ENCODE measurements at places on chromosomes 6 and 20.

GRCh38 chr6:85911067-85911466 lies 268.4 kb upstream of the SYNCRIP start:
- no peak for DNase-seq

GRCh38 chr20:21052241-21052640 lies 53.9 kb downstream of the LINC00237 start:
- DNase-seq, result no peak

- no peak for DNase-seq
Observed at GRCh38 chr6:147741389-147741788, 232.9 kb downstream of the SAMD5 start.

DNA sequence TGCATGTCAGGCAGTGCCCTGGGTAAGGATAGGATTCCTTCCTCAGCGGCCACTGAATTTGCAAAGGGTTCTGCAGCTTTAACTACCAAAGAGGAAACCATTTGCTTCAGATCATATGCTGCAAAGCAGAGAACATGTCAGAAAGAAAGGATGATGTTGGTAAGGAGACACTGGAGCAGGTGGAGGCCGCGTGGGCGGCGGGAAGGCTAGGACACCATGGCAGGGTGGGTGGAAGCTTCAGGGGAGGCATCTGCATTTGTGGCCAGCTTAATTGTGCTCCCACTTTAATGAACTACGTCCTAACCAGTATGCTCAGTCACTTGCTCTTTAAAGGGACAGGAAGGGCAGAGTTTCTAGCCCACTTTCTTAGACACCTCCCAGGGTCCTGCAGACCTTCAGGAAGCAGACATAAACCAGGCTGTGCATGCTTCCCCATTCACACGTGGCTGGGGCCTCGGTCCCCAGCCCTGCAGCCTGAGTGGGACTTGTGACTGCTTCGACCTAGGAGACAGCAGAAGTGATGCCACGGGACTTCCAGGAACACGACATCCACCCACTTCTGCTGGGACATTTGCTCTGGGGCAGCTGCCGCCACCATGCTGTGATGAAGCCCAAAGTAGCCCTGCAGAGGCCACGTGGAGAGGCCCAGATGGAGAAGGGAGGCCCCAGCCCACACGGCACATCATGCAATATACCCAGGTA lies 76.1 kb downstream of the GINS1 start:
- DNase-seq, result no peak

DNA sequence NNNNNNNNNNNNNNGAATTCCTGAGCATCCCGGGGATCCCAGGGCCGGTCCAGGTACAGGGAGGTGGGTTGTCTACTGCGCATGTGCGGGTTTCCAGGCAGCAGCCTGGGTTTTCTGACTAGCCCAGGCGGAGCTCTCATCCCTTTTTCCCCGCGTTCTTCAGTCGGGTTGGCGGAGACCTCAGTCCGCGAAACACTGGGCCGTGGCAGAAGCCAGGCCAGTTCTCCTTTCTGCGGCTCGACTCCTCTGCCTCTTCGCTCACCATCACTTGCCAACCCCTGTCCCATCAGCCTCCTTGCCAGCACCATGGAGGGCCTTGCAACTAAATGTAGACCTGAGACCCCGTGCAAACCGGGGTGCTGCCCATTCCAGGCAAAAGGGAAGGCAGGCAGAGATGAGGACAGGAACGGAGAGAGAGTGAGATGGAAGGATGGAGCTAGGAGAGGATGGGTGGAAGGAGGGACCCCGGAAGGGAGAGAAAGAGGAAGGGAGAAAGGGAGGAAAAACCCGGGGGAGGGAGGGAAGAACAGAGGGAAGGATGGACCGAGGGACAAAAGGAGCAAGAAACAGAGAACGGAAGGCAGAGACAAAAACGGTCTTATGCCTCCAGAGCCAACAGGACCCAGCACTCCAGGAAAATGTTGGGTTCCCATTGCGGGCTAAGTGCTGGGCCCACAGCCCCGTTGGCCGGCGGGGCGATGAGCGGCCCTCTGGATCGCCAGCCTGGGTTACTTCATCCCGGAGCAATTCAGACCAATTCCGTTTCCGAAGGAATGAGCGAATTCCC lies 445.4 kb upstream of the DEFB115 start:
- no peak for DNase-seq

GRCh38 chr20:38418509-38419204 lies 16.5 kb downstream of the SNHG17 start:
- no peak for DNase-seq

DNA sequence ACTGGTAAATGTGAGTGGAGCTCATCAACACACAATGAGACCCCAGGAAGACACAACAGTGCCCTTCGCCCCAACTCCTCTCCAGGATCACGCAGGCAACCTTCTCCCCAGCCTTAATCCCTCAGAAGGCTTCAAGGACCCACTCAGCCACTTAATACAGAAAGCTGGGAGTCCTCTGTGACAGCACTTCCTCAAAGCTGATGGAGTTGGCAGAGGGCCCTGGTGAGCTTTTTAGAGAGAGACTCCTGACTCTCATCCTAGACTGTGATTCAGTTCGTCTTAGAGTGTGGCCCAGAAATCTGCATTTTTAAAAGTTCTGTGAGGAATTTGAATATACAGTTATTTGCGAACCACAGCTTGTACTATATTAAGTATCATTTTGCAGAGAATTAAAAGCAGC lies 187.7 kb downstream of the UST start:
- DNase-seq, result no peak

DNA sequence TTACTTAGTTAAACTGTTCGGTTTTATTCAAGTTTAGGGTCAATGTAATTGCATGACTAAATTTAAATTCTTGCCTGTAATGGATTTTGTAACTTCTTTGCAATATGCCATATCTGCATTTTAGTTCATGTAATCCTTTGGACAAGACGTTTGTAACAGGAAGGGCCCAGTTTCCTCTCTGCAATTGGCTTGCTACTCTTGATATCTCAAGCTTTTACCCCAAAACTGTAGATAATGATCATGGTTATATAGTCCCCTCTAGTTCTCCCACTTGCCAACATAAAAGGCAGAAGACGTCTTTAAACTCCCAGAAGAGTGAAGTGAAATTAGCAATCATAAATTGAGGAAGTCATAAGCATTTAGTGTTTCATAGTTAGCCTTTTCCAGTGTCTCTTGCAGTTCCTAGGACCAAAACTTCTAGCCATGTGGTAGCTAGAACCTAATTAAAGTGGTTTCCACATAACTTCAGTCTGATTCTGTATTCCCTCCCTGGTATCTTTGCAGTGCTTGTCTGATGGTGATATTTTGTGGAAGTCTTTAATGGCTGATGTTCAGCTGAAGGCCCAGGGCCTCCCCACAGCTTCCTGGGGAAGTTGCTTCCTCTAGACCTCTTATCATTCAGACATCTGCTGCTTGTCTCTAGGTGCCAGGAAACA lies 117.8 kb upstream of the SUPT3H start:
- DNase-seq, result no peak

- peak; percentile 64 for DNase-seq
Observed at GRCh38 chr6:134178161-134179044, 126.0 kb upstream of the SLC2A12 start.

GRCh38 chr20:57881466-57882385 lies 171.9 kb upstream of the PMEPA1 start:
- DNase-seq, result no peak

GRCh38 chr6:22828179-22829062 lies 259.1 kb downstream of the HDGFL1 start:
- no peak for DNase-seq

Measured in activated CD8-positive, alpha-beta memory T cell treated with anti-CD3 and anti-CD28 coated beads for 4 hours (primary cell).